ENCODE measurements at places on chromosomes 12 and 14.

DNA sequence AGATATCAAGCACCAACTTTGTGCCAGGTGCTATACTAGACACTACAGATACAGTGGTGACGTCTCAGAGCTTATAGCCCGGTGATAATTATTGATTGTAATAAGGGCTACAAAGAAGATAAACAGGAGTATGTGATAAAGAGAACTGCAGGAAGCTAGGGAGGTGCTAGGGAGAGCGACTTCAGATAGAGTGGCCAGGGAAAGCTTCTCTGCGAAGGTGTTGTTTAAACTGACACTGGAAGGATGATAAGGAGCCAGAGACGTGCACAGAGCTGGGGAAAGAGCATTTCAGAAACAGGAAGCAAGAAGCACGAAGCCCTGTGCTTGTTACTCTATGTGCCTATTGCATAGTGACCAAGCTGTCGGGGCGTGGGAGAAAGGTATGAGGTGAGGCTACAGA is 48.1 kb upstream of the OTX2 start:
- no peak for DNase-seq

GRCh38 chr12:131900397-131900796 is 6.0 kb downstream of the ULK1 start:
- peak; percentile 10 for DNase-seq

GRCh38 chr12:95298916-95299315 is 81.3 kb downstream of the VEZT start:
- DNase-seq: no peak

GRCh38 chr12:639566-639965 is 23.7 kb downstream of the NINJ2 start:
- no peak for DNase-seq

GRCh38 chr14:89267656-89268055 is 149.4 kb downstream of the FOXN3 start:
- DNase-seq: no peak

DNA sequence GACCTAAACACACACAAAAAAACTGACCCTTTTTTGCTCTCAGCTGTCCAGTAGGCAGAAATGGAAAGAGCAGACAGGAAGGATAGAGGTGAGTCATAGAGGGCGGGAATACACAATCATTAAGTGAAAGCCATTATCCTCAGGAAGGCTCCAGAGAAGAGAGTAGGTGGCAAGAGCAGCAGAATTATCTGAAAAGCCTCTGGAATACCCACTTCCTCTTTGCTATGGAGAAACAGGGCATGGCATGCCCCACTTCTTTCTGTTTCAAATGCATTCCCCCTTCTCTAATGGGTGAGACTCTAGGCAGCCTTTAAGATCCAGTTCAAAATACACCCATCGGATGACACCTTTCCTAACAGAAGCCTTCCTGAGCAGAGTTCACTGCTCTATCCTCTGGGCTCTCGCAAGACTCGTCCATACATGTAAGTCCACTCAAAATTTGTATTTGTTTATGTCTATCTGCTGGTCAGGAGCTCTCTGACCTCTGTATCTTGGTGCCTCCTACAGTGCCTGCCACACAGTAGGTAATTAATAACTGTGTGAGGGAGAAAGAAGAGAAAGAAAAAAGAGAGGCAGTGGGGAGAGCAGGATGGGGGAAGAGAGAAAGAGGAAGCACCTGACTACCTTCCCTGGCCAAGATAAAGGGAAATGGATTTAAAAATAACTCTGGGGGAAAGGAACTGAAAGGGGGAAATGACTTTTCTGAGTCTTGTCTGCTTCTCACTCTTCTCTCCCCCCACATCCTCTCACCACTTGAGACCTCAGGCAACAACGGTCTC is 8.5 kb downstream of the KLHL33 start:
- peak; percentile 75 for DNase-seq

- DNase-seq: peak; percentile 40
Observed at GRCh38 chr12:57837864-57838562, 8.5 kb downstream of the CTDSP2 start.

GRCh38 chr14:97571866-97572555 is 774.8 kb downstream of the VRK1 start:
- no peak for DNase-seq

DNA sequence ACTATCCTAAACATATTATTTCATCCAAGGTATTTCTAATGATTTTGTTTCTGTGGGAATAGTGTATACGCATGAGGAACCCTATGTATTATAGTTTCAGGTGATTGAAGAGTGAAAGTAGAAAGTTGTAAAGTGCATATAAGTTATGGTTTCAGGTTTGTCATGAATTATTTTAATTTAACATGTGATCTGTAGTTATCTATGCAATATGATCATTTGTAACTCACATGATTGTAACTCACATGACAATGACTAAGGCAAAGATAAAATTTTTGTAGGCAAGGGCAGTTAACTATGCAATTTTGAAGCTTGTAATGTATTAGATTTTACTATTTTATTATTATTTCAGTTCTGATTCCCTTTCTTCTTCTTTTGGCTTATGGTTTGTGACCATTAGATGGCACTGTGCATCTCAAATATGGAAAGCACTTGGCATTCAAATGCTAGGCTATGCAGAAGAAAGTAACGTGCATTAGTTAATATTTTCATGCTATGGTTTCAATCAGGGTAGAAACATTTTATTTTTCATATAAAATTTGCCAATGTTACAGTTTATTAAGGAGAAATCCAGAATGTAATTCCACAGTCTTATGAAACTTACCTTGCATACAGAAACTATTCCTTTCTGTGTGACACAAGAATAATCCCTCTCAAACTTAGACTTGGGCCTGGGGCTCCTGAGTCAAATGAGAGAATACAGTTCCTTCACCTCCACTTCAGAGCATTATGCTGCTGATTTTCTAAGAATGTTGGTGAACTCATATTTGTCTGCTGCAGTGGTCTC is 15.8 kb upstream of the TMEM30B start:
- DNase-seq: peak; percentile 72

DNA sequence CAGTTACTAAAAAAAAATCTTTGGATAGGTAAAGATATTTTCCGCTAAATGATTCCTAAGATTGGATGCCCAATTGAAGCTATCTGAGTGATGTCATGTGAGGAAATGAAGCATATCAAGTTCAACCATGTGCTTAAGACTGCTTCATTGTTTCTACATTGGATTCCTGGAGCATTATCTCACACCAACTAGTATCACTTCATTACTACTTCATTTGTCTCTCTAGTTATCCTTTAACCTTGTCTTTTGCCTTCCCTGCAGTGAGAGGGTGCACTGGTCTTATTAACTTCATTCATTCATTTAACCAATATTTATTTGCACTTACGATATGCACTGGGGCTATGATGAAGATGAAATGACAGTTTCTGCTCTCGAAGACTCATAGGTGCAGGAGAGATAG is 198.1 kb downstream of the SLC38A4 start:
- no peak for DNase-seq

GRCh38 chr14:68262567-68262966 is 443.0 kb downstream of the RAD51B start:
- DNase-seq: no peak

GRCh38 chr14:29144621-29145020 is 378.0 kb downstream of the FOXG1 start:
- DNase-seq: no peak

- DNase-seq: no peak
Observed at GRCh38 chr12:28219827-28220226, 29.6 kb downstream of the CCDC91 start.

- peak; percentile 96 for DNase-seq
Observed at GRCh38 chr14:69841656-69842055, 37.6 kb upstream of the SMOC1 start.

DNA sequence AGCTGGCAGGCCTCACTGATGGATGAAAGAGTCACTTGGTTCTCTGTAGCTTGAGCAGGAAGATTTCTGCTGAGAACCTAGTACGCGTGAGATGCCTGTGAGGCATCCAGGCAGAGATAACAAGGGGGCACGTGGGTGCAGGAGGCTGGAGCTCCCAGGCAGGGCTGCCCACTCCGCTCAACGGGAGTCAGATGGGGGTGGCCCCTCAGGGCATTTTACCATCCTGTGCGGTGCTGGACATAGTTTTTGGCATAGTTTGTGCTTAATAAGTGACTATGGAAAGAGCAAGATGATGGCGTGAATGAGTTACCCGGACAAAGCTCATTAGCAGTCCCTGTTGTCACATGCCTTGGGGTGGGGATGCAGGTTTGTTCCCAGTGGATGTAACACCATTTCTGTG is 182.8 kb downstream of the TSPAN9 start:
- DNase-seq: no peak

DNA sequence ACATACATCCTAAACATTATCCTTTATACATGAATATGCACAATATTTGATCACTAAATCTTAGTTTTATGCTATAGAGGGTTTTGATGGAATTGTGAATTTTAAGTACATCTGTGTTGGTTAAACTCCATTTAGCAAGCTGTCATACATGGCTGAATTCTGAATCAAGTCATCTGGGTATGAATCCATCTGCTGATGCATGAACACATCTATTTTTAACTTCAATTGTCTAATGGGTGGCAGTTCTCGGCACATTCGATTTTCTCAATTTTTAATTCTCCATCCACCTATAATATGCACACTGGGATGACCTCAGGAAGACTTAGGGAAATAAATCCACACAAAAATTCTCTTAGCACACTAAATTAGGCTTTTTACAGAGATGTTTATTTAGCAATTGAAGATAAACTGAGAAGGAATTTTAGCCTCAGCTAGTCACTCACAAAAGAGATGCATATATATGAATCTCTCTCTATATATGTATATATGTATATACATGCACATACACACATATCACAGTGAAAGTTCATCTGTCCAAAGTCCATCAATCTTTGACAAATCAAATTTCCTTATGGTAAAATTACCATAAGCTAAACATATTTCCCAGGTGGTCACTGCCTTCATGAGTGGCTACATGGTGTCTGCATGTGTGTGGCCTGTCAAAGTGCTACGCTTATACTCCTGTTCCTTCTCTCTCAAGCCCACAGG is 44.5 kb upstream of the VPS33A start:
- DNase-seq: no peak

GRCh38 chr12:125065919-125066570 is 810 bp downstream of the AACS start:
- peak; percentile 34 for DNase-seq

DNA sequence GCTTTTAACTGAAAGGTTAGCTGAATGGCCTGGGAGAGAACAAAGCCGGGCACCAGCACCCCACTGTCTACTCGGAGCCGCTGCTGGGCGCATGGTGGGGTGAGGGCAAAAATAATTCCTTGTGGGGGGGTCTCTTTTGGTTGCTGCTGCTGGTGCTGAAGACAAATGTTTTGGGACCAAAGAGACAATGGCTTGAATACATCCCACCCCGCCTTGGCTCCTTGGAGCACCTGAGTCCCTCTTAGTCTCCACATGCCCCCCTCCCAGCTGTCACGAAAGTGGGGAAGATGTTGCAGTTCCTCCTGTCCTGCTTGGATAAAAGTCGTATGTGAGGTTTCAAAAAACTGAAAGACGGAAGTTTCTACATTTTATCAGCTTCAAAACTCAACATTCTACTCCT is 85.0 kb downstream of the PIWIL1 start:
- DNase-seq: no peak

DNA sequence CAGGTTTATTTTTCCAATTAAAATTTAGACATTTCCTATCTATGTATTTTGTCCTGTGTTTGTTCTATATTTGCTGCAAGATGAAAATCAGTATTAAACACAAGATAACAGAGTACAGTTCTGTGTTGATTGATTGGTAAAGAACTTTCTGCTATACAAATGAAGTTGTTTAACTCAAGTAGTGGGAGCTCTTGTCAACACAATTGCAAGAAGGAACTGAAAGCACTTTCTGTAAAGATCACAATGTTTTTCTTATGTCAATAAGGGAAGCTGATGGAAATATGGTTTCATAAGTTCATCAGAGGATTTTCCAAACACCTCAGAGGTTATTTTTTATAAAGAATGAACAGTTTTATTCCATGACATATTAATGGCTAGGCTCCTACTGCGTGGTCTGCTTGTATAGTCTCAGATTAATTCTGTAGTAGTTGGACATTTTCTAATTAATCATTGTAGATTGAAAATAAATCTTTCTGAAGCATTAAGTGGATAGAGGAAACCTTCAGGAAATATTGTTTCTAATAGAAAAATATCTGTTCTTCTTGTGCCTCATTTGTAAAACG is 379.5 kb downstream of the LRFN5 start:
- DNase-seq: peak; percentile 45

DNA sequence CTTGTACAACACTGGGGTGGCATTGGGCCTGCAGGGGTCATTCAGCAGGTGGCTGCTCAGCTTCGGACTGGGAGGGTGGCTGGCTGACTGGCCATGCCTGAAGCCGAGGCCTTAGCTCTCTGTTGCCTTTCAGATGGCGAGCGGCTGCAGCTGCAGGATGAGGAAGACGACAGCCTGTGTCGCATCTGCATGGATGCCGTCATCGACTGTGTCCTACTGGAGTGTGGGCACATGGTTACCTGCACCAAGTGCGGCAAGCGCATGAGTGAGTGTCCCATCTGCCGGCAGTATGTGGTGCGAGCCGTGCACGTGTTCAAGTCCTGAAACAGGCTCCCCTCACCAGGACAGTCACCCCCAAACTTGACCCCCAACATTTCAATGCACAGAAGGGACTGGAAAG is 23.3 kb downstream of the RNF34 start:
- no peak for DNase-seq

DNA sequence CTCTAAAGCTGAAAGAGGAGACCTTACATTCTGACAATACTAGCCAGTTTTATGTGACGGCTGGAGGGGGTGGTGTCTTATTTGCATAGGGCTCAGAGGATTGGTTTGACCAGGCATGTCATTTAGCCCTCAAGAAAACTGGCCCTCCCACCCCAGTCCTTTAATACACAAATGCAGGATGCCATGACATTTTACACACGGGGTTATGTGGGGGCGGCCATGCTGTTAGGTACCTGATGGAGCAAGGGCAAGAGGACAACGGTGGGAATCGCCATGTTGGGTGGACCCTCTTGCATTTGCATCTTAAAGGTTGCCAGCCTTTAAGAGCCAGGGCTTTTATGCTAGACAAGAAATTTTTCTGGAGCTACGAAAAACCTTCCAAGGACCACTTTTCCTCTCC is 23.3 kb downstream of the MDM2 start:
- no peak for DNase-seq

DNA sequence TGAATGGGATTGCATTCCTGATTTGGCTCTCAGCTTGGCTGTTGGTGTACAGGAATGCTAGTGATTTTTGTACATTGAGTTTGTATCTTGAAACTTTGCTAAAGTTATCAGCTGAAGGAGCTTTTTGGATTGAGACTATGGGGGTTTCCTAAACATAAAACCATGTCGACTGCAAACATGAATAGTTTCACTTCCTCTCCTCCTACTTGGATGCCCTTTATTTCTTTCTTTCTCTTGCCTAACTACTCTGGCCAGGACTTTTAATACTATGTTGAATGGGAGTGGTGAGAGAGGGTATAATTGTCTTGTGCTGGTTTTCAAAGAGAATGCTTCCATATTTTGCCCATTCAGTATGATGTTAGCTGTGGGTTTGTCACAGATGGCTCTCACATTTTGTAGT is 141.5 kb downstream of the CEP83 start:
- DNase-seq: no peak

- DNase-seq: no peak
Observed at GRCh38 chr12:104707194-104707593, 250.4 kb downstream of the CHST11 start.

GRCh38 chr14:82011460-82011859 is 477.8 kb upstream of the SEL1L start:
- no peak for DNase-seq

Measured in NCI-H69 (cell line).